ENCODE measurements at places on chromosomes 16 and 17.

DNA sequence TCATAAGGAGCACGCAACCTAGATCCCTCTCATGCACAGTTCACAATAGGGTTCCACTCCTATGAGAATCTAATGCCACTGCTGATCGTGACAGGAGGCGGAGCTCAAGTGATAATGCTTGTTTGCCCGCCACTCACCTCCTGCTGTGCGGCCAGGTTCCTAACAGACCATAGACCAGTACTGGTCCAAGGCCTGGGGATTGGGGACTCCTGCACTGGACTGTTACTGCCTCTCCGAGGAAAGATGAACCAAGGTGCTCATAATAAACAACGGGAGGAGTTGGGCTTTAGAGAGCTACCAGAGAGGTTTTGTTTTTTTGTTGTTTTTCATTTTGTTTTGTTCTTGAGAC, 58.2 kb downstream of the TK2 start:
- no peak for DNase-seq

- DNase-seq = no peak
Observed at GRCh38 chr16:76293980-76294379, 16.8 kb downstream of the CNTNAP4 start.

DNA sequence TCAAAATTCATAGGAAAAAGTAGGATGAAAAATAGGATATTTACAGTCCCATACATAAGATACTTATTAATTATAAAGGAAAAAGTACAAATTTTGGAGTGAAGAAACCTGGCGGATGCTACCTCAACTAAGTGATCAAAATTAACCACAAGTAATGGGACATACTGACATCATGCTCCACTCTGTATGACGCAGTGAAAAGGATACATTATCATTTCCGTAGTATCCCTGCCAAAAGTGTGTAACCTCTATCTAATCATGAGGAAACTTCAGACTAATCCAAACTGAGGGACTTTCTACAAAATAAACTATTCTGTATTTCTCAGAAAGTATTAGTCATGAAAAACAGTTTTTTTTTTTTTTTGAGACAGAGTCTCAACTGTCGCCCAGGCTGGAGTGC, 60.5 kb downstream of the TRIM37 start:
- no peak for DNase-seq

- DNase-seq = no peak
Observed at GRCh38 chr16:83738923-83739503, 68.8 kb upstream of the HSBP1 start.

DNA sequence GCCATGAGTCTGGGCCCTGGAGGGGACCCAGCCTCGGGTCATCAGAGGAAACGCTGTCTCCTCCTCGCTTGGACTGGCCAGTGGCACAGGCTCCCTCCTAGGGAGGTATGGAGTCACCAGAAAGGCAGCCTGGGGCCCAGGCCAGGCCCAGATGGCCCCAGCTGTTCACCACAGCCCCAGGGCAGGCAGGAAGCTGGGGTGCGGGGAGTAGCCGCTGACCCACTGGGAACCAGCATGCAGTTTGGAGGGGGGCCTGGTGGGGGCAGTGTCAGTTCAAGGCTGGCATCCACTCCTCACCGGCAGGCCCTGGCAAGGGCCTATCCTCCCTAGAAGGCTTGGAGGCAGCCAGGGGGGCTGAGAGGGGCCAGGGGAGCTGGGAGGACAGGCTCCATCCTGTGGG, 48.8 kb downstream of the SDK2 start:
- peak; percentile 56 for DNase-seq

GRCh38 chr17:42305543-42306384, 17.5 kb downstream of the STAT5A start:
- peak; percentile 40 for DNase-seq

- no peak for DNase-seq
Observed at GRCh38 chr16:31077592-31078396, 3.6 kb downstream of the ZNF646 start.

GRCh38 chr17:2222901-2223616, 80.5 kb downstream of the SMG6 start:
- peak; percentile 56 for DNase-seq

- DNase-seq = no peak
Observed at GRCh38 chr17:34730816-34731215, 151.4 kb downstream of the TMEM132E start.

- no peak for DNase-seq
Observed at GRCh38 chr17:66953630-66954020, 10.9 kb upstream of the CACNG4 start.

- no peak for DNase-seq
Observed at GRCh38 chr16:85926370-85926769, 27.4 kb downstream of the IRF8 start.

- DNase-seq = no peak
Observed at GRCh38 chr17:47276868-47277267, 23.2 kb downstream of the ITGB3 start.

GRCh38 chr16:29925105-29925756, 795 bp downstream of the KCTD13 start:
- DNase-seq = no peak

- no peak for DNase-seq
Observed at GRCh38 chr17:81556863-81557262, 4.7 kb upstream of the FAAP100 start.

DNA sequence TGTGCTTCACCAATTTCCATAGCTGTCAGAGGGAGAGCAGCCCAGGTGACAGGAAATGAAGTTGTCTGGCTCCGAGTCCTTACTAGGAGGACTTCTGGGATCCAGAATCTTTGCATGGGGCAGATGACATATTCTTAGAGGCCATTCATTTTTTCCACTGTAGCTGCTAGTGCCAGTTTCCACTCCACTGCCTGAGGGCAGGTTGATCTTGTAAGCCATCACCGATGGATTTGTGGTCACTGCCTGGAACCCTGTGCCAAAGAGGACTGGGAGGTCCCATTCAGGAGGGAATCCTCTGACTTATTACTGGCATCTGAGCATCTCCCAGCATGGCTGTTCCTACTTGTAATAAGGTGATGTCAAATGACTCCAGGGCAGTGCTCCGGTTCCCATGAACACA, 144.1 kb upstream of the KCNJ18 start:
- DNase-seq = no peak

GRCh38 chr16:23355106-23355670, 53.1 kb downstream of the SCNN1B start:
- no peak for DNase-seq

Data from activated CD4-positive, alpha-beta T cell treated with anti-CD3 and anti-CD28 coated beads for 48 hours (primary cell).